ENCODE measurements at places on chromosomes 2 and 18.

- no peak for DNase-seq
Measured at GRCh38 chr2:72570413-72570812, 255.4 kb downstream of the EXOC6B start.

DNA sequence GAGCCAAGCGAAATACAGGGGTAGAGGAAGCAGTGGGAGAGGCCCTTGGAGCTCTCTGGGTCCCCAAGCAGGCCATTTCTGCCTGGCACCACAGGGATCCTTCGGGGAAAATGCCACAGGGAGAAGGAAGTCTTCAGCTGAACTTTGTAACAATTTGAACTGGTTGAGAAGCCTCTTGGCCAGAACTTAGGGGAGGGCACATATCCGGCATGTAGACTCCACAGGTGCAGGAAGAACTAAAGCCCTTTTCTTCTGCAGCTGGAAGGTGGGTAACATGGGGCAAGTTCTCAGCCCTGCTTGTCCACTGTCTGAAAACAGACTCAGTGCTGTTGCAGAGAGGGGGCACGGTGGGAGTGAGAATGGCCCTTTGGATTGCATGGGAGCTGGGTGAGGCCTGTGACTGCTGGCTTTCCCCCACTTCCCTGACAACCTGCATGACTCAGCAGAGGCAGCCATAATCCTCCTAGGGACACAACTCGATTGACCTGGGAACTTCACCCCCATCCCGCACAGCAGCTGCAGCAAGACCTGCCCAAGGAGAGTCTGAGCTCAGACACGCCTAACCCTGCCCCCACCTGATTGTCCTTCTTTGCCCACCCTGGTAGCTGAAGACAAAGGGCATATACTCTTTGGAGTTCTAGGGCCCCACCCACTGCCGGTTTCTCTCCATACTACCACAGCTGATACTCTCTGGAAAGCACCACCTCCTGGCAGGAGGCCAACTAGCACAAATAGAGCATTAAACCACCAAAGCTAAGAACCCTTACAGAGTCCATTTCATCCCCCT, 101.6 kb upstream of the FAM136A start:
- no peak for DNase-seq

DNA sequence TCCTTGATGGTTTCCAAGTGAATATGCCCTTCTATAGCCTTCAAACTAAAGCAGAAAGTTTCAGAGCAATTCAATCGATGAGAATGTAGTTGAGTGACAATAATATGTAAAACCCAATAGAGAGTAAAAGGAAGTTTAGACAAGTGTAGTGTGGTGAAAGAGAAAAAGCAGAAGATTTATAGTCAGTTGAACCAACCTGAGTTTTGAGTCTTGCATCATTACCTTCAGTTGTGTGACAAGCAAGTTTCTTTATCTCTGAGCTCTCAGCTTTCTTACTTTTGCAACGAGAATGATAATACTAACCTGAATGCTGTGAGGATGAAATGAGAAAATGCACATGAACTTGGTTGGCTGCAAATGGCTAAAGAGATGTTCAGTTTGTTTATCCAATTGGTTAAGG, 40.6 kb upstream of the TMEM247 start:
- no peak for DNase-seq

DNA sequence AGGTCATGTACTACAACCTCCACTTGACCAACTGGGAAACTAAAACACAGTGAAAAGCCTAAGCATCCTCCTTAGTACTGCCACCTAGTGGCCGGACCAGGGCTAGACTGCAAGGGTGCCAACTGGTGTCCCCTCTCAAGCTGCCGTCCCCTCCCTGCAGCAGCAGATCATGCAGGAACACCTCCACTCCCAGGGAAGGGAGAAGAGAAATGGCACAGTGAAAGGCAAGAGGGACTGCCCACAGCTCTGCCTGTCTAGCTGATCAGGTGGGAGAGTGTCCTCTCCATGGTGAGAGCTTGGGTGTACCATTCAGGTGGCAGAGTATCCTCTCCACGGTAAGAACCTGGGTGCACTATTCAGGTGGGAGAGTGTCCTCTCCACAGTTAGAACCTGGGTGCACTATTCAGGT, 78.1 kb downstream of the AAK1 start:
- no peak for DNase-seq

DNA sequence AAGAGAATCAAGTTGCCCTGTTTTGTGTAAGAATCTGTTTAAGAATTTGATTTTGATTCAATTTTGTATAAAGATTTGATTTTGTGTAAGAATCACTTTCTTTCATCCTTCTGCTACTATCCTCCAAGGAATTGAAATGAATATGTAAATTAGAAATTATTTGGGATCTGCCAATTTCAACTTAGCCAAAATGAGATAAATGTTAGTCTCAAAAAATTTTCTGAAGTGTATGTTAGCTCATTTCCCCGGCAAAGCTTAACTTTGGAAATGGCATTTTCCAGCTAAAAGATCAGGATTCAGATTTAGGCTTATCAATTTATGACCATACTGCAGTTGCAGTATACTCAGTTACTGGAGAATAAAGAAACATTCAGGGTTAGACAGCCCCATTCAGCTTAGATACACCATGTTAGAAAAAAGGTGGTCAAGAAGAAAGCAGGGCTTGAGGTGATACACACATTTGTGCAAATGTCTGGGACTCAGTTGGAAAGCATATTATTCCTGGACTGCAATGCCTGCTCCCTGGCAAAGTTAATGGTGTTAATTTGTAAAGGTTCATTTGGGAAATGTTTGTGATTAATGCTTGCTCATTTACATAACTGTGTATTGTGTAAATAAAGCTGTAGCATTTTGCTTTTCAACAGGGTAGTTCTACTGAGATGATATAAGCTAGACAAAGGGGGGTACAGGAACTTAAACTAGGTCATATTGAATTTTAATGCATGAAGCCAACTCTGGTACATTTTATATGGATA, 247.8 kb upstream of the SESTD1 start:
- no peak for DNase-seq

DNA sequence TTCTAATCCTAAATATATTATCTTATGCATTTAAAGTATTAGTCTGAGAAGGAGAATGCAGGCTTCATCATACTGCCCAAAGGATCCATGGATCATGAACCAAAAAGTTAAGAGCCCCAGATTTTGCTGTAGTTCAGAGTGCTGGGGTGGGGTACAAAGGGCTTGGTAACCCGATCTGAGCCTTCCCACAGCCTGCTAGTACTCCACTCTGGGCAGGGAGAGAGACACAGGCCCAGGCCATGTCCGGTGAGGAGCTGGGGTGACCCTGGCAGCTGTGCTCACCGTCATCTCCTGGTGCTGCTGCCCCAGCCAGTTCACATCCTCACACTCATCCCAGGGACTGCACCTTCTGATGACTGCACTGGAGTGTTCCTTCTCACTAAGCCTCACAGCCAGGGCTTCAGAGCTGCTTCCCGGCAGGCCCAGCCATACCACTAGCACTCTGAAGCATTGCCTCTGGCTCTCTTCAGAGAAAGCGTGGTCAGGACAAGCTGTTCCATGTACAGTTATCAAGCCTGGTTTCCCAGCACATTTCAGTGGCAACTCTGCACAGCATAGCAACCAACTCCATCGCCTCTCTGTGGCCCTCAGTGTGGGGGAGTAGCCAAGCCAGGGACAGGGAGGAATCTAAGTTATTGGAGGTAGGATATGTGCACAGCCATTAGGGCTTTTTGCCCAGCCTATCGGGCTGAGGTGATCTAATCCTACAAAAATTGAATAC, 189.0 kb upstream of the CTAGE1 start:
- no peak for DNase-seq

DNA sequence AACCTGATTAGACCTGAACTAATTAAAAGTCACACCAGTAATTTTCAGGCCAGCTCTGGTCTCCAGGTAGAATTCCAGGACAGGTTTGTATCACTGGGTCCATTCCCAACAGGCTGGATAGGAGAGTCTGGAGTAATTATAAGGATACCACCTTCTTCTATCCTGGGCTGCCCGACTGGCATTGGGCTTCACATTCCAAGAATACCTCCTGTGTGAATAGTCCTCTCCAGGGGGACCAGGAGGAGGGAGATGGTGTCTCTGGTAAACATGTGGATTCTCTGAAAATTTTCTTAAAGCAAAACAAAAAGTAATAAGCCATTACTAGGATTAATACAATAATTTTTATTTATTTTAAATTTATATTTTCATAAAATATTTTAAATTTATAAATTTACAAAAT, 17.3 kb downstream of the DUSP11 start:
- DNase-seq, result no peak

DNA sequence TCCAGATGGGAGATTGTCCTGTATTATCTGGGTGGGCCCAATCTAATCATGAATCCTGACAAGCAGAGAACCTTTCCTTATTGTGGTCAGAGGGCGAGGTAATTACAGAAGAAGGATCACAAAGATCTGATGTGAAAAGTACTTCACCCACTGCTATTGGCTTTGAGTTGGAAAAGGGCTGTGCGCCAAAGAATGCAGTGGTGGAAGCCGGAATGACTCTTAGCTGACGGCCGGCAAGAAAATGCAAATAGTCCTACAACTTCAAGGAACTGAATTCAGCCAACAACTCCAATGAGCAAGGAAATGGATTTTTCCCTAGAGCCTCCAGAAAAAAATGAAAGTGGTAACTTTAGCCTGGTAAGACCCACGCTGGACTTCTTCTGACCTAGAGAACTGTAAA, 67.3 kb downstream of the CTNNA2 start:
- no peak for DNase-seq

- DNase-seq, result no peak
Measured at GRCh38 chr2:14634489-14635390, 2.2 kb downstream of the LRATD1 start.

GRCh38 chr2:171205551-171205950, 44.9 kb upstream of the TLK1 start:
- DNase-seq, result no peak

DNA sequence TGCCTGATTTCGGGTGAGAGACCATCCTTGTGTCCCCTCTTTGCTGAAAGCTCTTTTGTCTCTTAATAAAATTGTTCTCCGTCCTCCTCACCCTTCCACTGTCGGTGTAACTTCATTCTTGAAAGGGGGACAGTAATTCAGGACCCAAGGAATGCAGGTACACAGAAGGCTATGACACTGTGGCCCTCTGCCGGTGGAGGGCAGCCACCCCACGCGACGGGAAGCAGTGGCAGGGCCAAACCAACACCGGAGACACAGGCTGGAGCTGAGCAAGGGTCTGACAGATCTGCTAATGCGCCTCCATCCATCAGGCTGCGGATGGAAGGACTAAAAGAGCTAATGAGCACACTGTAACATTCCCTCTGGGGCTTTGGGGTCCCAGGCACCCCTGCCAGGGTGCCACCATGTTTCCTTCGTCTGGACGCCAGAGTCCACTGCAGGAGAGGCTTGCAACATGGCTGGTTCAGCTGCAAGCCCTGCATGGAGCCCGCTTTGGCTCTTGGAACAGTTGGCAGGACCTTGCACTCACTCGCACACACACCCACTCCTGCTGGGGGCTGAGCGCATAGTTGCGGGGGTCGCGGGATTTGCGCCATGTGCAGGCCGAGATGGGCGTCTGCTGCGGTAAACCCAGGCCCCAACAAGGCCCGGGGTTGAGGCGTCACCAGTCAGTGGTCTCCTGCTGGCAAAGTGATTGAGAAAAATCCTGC, 544.1 kb upstream of the CDH7 start:
- no peak for DNase-seq

DNA sequence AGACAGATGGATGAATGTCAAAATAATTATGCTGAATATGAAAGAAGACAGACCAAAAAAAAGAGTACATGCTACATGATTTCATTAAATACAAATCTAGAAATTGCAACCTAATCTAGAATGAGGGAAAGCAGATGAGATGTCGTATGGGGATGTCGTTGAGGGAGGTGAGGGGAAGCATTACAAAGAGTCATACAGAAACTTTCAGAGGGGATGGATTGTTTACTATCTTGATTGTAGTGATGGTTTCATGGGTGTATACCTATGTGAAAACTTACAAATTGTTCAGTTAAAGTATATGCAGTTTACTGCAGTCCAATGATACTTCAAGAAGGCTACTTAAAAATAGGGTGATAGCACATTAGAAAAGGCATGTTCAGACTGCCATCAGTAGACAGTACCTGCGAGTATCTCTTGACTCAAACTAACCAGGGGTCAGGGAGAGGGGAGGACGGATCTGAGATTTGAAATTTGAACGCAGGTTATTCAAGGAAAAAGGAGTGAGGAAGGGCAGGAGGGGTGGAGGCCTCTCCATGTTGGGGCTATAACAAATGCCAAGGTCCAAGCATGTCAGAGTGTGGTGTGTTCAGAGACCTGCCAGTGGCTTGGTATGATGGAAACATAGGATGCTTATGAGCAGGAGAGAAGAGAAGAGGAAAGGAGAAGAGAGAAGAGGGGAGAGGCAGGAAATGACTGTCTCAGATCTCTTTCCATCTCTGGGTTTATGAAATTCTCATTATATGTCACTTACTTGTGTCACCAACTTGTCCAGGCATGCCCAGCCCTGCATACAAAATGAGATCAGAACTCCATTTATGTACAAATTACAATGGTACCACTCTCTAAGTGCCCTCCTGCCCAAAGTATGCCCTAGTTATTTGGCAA, 257.3 kb upstream of the CXCR4 start:
- DNase-seq, result no peak

DNA sequence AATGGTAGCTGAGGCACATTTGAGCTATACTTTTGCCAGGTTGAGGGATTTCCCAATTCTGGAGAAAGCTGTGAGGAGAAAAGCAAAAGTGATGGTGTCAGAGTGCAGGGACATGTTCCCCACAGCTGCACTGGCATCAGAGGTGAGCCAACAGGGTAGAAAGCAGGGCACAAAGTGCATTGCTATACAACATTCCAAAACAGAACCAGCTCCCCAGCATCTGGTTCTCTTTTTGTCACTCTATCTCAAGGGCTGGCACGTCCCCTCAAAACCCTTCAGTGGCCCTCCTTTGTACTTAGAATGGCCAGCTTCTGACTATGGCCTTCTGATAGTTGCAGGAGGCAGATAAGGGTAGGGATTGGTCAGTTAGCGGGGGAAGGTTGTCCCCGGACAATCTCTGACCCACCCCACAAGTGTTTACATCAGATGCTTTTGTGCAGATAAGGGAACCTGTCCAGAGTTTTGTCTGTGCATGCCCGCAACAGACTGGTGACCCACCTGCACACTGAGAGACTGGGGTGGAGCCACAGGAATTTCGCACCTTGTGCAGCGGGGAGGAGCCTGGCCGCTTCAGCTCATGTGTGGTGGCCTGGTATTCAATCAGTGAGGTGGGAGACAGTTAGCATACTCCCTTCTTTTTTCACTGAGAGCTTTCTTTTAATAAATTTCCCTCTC, 31.0 kb upstream of the TMEM17 start:
- no peak for DNase-seq

DNA sequence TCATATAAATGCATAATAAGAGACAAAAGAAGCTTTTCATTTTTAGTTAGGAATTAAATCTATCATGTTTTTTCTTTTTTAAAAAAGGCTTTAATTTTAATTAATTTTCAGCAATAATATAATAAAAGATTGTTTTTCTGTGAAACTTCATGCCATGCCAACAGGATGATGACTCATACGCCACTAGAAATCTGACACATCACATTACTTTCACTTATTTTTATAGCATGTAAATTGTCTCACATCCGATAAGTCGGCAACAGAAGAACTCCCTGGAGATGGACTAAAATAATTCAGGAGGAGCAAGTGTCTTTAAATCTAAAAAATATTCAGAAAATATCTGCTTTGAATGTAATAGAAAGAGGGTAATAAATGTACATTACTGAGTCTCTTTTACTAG, 1024.2 kb upstream of the ACVR2A start:
- DNase-seq, result no peak

Measured in AG09309 (cell line).